Naive thymus-derived CD8-positive, alpha-beta T cell (primary cell): ENCODE measurements at places on chromosomes 1 and 21. TPM values are rescaled to one million over a fixed set of nuclear protein-coding genes. Genes with fewer than 3 reads are reported as not detected.

The SMCP gene
- total RNA-seq: not detected

The LYST gene
- 27.2 TPM for total RNA-seq

The B3GALT2 gene
- total RNA-seq: 0.62 TPM

The ADGRL4 gene
- not detected for total RNA-seq

DNA sequence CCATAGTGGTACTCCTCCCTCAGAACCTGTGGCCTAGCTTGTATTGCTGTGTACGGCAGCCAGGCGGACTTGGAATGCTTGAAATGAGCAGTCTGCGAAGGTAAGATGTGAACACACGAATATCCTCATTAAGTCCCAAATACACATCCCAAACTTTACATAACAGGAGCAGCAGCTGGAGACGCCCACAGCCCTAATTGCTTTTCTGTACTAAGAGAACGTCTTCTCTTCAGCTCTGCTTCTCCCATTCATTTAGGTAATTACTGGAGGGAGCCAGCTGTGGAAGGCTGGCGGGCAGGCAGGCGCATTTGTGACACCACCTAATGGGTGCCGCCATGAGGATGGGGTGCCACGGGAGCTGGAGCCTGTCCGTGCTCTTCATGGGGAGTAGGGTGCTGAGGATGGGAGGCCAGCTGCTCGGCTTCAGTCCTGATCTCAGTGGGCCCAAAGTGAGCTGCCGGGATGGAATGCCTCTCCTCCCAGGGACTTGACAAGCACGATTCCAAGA, 66.6 kb upstream of the POU3F1 start:
- DNase-seq: no peak

- no peak for DNase-seq
Observed at GRCh38 chr1:114502080-114502479, 8.9 kb downstream of the TRIM33 start.

GRCh38 chr1:169697755-169698154, 13.7 kb downstream of the SELL start:
- no peak for DNase-seq

- no peak for DNase-seq
Observed at GRCh38 chr1:170662561-170663403, 1.1 kb upstream of the PRRX1 start.

DNA sequence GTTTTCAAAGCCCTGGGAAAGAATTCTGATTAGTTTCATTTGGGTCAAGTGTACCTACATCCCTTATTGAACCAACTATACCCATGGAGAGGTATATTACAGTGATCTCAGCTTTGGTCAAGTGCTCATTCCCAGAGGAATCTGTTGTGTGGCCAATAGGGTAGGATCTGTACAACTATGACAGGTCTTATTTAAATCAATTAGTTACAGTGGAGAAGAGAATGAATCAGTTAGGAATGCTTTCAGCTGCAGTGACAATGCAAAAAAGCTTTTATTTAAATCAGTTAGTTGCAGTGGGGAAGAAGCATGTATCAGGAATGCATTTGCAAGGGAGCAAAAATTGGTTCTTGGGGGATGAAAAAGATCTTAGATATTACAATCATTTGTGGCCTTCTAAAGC, 119.0 kb downstream of the FGGY start:
- no peak for DNase-seq

The FCRLB gene
- total RNA-seq: 1.2 TPM

The TFF2 gene
- not detected for total RNA-seq

GRCh38 chr1:239757716-239758115, 334.0 kb upstream of the FMN2 start:
- DNase-seq: no peak
